Bone marrow (tissue), 2 donors: ENCODE measurements at places on chromosomes 7 and 10.

- DNase-seq: no peak
Measured at GRCh38 chr7:84302949-84303348, 108.4 kb upstream of the SEMA3A start.

DNA sequence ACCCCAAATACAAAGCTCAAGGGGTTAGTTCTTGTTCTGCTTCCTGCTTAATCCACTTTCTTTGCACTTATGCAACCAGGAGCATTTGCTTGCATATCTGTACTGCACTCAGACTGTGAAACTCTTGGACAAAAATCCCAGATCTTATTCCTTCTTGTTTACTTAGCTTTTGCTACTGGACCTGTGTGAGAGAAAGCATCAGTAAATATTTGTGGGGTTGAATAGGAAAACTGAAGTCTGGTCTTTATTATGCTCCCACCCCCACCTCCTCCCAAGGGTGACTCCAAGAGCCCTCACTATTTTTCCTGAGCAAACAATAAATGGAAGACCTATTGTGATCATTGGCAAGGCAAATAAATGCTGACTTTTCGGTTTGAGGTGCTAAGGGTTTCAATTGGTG, 57.1 kb upstream of the VSTM2A start:
- no peak for DNase-seq

GRCh38 chr10:13272164-13272571, 27.7 kb downstream of the PHYH start:
- DNase-seq: no peak

- DNase-seq: no peak
Measured at GRCh38 chr10:15624401-15625196, 95.1 kb downstream of the ITGA8 start.

GRCh38 chr7:45660901-45661211, 86.7 kb downstream of the ADCY1 start:
- DNase-seq: no peak

GRCh38 chr7:34659472-34660075, 1.6 kb downstream of the NPSR1 start:
- DNase-seq: no peak

DNA sequence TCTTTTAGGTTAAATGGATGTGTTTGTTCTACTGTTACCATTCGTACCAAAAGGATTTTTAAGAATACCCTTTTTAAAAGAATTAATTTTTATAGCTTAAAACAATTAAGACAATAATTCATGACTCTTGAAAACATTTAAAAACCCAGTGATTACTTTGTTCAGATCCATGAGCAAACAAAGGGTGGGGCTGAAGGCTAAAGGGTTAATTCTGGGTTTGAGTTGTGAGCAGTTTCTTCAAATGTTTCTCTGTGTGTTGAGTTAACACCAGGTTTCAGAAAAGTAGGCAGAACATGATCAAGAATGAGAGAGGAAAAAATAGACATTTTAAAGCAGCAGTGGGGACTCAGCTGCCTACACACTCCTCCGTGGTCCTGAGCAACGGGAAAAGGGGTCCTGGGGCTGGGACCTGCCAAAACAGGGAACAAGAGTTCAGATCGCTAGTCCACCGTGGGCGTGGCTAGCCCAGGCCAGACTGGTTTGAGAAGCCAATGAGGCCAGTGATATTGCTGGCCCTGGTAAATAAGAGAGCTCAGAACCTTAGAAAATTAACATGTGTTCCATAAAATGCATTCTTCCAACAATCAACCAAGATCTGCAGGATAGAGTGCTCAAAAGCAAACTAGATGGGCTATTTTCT, 14.9 kb upstream of the EZH2 start:
- DNase-seq: no peak

- no peak for DNase-seq
Measured at GRCh38 chr7:116984917-116985316, 31.6 kb downstream of the ST7 start.

GRCh38 chr7:22561321-22561811, 61.4 kb upstream of the STEAP1B start:
- no peak for DNase-seq

GRCh38 chr10:132582771-132583170, 45.2 kb downstream of the INPP5A start:
- DNase-seq: no peak

GRCh38 chr7:36301914-36302771, 87.5 kb upstream of the ANLN start:
- no peak for DNase-seq
